ENCODE measurements at places on chromosomes 4 and X.

GRCh38 chr4:56657128-56657527 is 24.0 kb downstream of the HOPX start:
- DNase-seq = no peak

DNA sequence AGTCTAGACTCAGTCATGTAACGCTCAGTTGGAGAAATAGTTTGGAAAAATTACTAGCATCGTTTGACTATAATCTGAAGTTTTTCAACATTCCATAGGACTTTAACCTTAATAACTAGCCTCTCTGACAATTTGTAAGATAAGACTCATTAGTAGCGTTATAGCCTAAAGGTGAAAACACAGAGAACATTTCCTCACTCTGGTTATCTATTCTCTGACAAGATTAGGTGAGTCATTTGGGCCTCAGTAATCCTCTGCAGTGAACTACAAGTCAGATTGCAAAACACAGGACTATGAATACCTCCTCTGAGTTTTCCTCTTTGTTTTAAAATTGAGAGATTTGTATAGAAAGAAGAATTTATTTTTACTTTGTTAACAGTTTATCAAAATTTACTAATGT is 31.8 kb upstream of the PDLIM5 start:
- no peak for DNase-seq

GRCh38 chr4:75142850-75143249 is 209.9 kb downstream of the PARM1 start:
- no peak for DNase-seq

GRCh38 chr4:111210595-111210994 is 587.7 kb upstream of the PITX2 start:
- no peak for DNase-seq

GRCh38 chr4:168550064-168550766 is 53.4 kb downstream of the PALLD start:
- DNase-seq = no peak

DNA sequence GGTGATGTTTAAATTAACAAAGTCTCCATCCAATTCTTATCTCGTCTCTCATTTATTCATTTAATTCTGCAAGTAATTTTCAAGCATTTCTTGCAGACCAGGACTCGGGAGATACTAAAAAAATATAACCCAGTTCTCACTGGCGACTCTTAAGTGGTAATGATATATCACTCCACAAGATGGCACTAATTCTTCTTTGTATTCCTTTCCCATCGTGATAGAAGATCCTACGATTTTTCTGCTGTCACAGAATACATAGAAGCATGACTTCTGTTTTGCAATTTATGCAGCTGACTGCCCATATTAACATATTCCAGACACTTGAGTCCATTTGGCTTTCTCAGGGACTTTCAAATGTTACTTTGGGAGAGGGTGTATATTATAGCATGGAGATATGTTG is 64.0 kb upstream of the FGF13 start:
- DNase-seq = peak; percentile 15

GRCh38 chr4:141497627-141498026 is 138.8 kb upstream of the IL15 start:
- no peak for DNase-seq

GRCh38 chr4:67581208-67581857 is 22.8 kb downstream of the STAP1 start:
- no peak for DNase-seq

- DNase-seq = no peak
Measured at GRCh38 chr4:35166466-35166865, 1077.8 kb downstream of the ARAP2 start.

DNA sequence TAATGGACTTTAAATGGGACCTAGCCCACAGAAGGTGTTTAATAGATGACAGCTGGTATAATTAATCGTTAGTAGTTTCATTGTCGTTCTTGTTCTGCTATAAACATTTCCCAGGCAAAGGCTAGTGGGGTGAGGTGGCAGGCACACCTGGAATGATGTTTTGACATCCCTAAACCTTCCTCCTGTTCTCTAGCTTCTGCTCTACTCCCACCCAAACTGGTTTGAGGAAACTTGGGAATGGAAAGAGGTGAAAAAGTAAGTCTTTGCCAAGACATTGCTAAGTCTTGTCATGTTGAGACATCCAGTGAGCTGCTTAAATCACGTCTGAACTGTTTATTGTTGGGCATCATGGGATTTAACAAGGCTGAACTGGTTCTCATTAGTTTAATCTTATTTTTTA is 37.5 kb downstream of the CHRNA9 start:
- no peak for DNase-seq

GRCh38 chrX:136203951-136204350 is 47.2 kb downstream of the MAP7D3 start:
- no peak for DNase-seq

- DNase-seq = no peak
Measured at GRCh38 chr4:2790583-2791517, 2.0 kb upstream of the SH3BP2 start.

DNA sequence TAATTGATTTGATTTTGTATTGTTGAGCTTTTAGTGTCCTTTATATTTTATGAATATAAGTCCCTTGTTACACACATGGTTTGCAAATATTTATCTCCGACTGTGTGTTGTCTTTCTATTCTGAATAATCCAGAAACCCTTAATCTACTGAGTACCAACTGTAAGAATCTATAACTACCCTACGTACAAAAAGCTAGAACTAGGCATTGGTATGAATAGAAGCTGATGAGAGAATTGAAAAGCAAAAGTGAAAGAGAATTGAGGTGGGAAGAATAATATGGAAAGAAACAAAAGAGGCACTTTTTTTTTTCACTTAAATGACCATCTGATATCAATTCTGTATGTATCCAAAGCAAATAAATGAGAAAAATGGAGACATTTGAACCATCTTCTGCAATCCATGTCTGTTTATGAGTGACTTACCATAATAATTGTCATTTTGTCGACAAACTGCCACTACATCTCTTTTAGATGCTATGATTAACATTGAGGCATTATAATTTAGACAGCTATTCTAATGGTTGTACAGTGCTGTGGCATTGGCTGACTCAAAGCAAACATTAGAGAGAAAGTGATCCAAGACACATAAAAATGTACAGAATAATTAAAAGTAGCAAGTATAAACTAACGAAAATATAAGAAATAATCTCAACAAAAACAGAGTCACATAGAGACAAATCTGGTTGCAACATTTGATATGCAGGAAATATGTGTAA is 1516.6 kb upstream of the AGA start:
- DNase-seq = no peak

- no peak for DNase-seq
Measured at GRCh38 chr4:148329751-148330150, 112.5 kb downstream of the NR3C2 start.

GRCh38 chr4:2935762-2936743 is 27.2 kb downstream of the NOP14 start:
- no peak for DNase-seq

GRCh38 chr4:114780205-114780604 is 181.6 kb downstream of the UGT8 start:
- peak; percentile 12 for DNase-seq

DNA sequence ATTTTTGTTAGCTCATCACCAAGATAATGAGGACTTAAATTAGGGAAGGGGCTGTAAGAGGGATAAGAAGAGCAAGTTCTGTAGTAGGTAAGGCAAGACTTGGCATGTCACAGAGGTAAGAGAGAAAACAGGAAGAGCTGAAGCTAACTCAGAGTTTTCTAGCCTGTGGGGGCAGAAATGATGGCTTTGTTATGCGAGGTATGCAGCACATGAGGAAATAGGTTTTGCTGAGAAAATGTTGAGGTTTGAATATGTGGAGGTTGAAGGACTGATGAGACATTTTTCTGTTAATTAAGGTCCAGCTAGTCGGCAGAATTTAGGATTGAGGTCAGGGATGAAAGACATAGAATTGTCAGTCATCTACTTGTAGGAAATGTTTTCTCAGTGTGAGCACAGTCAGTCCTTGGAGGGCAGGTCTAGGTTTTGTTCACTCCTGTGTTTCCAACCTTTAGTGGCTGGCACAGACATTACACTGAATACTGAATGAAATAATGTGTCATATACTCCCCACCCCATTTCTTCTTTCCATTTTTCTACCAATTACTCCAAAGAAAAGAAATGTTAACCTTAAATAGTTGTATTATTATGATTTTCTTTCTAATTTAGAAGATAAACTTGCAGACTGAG is 154.0 kb upstream of the AADAT start:
- no peak for DNase-seq

- DNase-seq = no peak
Measured at GRCh38 chr4:55884093-55884850, 30.8 kb downstream of the EXOC1 start.

DNA sequence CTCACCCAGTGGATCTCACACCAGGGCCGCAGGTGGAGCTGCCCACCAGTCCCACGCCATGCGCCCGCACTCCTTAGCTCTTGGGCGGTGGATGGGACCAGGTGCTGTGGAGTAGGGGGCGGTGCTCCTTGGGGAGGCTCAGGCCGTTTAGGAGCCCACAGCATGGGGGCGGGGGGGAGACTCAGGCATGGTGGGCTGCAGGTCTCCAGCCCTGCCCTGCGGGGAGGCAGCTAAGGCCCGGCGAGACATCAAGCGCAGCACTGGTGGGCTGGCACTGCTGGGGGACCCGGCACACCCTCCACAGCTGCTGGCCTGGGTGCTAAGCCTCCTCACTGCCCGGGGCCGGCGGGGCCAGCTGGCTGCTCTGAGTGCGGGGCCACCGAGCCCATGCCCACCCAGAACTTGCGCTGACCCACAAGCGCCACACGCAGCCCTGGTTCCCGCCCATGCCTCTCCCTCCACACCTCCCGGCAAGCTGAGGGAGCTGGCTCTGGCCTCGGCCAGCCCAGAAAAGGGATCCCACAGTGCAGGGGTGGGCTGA is 312.9 kb upstream of the GIMD1 start:
- no peak for DNase-seq

DNA sequence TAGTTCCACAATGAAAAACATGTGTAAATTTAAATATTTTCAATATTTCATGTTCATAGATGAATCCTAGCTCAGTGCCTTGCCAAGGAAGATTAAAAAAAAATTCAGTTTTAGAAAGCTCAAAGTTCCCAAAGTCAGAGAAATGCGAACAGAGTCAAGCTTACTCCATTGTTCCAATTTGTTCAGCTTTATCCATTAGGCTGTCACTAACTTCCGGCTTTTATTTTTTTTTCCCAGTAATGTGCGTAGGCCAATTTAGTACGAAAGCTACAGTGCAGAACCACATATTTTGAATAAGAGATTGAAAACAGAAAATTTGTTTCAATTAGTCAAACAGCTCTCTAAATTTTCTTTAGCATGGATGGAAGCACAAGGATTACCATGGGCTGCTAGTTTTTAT is 23.1 kb upstream of the KLHL2 start:
- DNase-seq = no peak

- DNase-seq = no peak
Measured at GRCh38 chr4:7322166-7322991, 112.4 kb downstream of the PSAPL1 start.

DNA sequence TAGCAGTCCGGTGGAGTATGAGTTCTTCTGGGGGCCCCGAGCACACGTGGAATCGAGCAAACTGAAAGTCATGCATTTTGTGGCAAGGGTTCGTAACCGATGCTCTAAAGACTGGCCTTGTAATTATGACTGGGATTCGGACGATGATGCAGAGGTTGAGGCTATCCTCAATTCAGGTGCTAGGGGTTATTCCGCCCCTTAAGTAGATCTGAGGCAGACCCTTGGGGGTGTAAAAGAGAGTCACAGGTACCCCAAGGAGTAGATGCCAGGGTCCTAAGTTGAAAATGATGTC is 852 bp downstream of the MAGEH1 start:
- DNase-seq = no peak

DNA sequence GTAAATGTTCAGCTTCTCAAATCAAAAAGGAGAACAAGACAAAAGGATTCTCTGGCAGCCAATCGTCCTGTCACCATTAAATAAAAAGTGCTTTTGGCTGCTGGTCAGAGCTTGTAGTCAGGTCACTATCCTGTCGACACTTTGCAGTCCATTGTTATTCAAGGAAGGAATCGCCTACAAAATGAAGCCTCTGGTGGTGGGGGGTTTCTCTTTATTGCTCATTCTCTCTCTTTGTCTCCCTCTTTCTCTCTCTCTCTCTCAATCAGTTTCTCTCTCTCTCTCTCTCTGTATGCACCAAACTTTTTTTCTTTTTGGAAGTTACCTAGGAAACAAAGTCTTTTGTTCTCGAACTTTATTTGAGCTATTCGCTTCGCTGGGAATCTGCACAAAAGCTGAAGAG is 17.6 kb upstream of the SCML1 start:
- DNase-seq = no peak

DNA sequence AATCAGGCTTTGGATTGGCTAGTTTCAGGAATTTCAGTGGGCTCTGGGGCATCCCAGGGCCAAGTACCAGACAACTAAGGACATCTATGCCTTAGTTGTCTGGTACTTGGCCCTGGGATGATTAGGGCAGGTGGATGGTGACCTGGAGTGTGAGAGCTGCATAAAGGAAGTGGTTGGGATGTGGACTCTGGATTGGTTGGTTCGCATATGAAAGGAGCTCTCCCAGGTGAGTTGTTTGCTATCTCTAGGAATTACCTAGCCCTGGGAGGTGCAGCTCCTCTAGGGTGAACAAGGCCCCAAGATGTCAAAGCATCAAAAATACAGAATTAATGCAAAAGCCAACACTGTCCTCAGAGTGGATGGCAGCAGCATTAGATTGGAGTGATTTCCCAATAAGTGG is 109.6 kb downstream of the NHS start:
- no peak for DNase-seq

DNA sequence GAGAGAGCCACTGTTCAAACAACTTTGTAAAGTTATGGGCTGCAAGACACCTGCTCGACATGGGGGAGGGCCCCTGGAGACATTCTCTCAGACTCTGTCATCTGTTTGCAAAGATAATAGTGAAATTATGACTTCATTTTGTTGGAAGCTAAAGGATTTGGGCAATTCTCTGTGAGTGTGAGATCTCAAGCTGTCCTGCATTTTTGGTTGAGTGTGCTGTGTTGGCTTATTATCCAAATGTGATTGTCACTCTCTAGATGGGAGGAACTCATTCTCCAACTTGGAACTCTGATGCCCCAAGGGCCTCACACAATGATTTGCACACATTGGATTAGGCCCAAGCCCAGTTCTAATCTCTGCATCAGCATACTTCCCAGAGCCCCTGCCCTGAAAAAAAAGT is 63.7 kb downstream of the STK32B start:
- no peak for DNase-seq

DNA sequence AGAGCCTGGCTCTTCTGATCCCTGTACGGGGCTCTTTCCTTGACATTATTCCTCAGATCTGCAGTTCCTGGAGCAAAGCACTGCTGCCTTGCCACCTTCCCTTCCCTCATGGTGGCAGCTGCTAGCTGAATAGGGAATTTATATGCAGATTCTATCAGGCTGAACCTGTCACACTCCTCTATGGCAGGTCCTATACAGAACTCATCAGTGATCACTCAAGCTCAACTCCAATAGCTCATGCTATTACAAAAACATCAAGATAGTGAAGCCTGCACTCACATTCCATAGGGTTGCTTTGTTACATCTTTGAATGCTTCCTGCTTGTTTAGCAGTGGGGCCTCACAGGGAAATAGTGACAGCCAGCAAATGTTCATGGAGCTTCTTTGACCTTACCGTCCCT is 71.7 kb downstream of the SLC2A9 start:
- no peak for DNase-seq

GRCh38 chr4:109410776-109411175 is 22.8 kb upstream of the SEC24B start:
- no peak for DNase-seq
